NCI-H1105 (cell line): ENCODE measurements at places on chromosomes 5 and 9.
A peak's percentile ranks its signal among the peaks of the same experiment; 100 is the strongest.

- peak; percentile 0 for DNase-seq
These were observed 176.4 kb upstream of the CHD1 start for GRCh38 chr5:99105216-99105615.

- no peak for DNase-seq
These were observed 340.0 kb downstream of the GABRG2 start for GRCh38 chr5:162407614-162408013.

GRCh38 chr5:39898731-39899130 is 474.0 kb upstream of the DAB2 start:
- DNase-seq = no peak

DNA sequence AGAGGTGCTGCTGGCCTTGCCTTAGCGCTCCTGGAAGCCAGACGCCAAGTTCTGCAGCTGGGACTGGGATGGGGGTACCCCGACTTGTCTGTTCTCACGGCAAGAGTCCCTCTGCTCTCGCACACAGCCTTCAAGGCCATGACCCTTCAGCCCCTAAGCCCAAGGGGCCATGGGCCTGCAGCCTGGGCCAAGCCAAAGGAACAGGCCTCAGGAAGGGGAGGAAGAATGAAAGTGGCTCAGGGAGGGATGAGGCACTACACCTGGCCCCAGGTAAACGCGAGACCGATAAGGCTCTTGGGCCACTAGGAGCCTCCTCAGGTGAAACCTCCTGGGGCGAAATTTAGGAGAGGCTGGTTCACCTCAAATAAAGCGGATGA is 3.9 kb downstream of the EBF1 start:
- no peak for DNase-seq

DNA sequence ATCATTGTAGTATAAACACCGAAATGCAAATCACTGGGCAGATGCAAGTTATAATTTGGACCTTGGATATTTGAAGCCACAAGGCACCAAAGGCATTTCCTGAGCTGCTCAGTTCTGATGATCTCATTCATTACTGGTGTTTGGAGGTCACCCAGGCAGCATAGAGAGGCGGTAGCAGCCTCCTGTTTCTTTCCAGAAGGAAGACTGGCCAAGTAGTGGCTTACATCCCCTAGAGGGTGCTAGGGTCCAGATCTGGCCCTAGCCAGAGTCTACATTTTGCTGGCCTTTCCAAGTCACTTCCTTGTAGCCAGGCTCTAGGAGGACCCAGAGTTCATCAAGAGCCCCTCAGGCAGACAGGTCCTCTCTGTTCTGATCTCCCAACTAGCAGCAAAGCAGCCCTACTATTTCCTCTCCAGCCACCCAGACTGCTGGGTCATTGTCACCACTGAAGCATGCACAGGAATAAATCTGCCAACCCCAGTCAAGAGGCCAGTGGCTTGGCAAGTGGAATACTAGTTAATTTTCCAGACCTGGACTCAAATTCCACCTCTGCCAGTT is 33.4 kb upstream of the TTC1 start:
- no peak for DNase-seq

DNA sequence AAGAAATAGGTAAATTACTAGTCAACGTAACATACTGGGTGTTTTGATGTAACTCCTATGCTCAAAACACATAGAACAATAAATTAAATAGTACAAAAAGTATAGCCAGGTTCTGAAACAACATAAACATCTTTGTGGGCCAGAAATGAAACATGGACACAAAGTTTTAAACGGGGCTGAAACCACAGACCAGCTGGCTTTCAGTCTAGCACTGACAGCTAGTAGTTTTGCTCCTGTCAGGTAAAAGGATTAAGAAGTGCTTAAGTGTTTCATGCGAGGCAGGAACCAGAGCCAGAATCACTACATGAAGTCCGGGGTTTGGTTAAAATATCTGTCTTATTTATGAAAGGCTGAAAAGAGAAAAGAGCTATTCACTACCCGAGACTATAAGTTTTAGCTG is 19.5 kb downstream of the DCAF10 start:
- DNase-seq = no peak

GRCh38 chr5:132767150-132767549 is 9.9 kb downstream of the SEPTIN8 start:
- DNase-seq = no peak

DNA sequence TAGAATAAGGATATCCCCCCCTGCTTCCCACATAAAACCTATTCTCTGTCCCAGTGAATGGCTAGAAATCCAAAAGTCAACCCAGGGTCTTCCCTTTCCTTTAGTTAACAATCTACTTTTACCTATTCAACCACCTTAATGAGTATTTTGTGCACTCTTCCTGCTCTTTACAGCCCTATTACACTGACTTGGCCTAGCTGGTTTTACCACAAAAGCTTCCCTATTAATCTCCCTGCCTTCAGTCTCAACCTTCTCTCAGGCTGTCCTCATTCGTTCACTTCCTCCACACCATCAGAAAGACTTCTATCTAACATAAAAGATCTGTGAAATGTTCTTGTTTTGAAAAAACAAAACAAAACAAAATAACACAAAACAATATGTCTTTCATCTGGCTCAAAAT is 16.2 kb downstream of the CTNNAL1 start:
- DNase-seq = no peak

DNA sequence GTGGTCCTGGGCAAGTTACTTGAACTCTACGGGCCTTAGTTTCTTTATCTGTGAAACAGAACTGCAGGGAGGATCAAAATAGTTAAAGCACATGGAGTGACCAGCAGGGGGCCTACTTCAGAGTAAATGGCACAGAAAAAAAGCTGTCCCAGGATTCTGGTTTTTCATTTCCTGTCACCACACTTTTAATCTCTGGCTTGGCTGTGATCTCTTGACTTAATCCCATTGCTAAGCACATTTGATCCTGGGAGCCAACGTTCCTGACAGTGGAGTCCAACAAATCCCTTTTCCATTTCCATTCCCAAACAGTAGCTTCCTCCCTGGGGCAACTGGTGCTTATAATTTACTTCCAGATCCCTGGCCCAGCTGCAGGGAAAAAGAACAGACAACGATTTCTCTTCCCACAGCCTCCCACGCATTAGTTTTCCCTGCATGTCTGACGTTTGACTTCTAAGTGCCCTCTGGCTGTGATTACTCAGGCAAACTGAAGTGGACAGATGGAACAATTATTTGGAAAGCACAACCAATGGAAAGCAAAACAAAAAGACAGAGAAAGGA is 136.5 kb upstream of the STK32A start:
- DNase-seq = peak; percentile 37

DNA sequence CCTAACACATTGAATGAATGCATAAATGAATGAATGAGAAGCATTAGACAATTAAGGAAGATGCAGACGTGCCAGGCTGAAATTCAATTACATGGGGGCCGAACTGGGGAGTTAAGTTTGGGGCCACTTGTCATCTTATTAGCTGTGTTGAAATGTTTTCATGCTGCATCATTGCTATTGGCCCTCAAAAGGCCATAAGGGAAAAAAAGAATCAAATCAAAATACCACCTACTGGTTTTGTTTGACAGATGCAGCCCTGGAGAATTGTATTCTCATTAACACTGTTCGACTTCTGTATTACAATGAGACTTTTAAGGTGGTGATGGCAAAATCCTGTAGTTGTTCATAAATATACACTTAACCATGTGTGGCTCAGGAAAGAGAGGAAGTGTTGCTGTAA is 38.4 kb downstream of the UBE2QL1 start:
- DNase-seq = no peak

DNA sequence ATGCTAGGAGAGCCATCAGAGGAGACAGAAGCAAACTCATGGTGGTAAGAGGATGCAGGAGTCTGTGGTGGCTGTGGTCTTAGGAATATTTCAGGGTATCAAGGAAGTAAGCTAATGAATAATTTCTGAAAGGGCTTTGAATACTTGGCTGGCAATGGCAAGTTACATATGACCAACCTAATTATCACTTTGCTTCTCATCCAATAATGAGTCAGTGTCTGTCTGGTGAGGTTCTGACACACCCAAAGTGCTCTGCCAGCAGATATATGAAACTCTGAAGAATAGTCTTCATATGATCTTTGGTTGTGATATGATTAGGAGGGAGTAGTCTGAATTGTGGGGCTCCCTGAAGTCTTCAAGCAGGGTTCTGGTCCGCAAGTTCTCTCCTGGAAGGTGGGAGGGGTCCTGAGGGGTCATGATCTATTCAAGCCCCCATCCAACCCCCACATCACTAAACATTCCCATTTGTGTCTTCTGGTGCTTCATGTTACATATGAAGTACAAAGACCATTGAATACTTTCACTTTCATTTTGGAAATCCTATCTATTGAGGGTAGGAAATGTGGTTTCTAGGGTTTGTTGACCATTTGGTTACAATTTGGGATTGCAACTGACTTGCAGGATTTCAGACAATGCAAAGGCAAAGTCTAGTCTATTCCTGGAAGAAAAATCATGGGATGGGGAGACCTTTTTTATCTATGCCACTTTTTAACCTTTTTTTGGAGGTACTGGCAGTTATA is 199.9 kb upstream of the CDKN2B start:
- no peak for DNase-seq

DNA sequence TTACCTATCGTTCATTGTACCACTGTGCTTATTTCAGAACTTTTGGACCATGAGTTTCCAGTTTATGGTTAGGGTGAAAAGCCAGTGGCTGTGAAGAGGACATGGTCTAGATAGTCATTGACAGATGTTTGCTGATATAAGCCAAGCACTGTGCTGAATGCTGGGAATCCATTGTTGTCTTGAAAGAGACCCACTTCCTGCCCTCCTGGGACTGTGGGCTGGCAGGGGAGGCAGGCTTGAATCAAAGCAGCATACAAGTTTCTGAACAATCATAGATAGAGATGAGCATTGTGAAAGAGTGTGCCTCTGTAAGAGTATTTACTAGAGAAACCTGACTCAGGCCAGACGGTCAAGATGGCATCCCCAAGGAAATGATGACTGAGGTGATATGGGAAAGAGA is 73.4 kb downstream of the NMUR2 start:
- no peak for DNase-seq

DNA sequence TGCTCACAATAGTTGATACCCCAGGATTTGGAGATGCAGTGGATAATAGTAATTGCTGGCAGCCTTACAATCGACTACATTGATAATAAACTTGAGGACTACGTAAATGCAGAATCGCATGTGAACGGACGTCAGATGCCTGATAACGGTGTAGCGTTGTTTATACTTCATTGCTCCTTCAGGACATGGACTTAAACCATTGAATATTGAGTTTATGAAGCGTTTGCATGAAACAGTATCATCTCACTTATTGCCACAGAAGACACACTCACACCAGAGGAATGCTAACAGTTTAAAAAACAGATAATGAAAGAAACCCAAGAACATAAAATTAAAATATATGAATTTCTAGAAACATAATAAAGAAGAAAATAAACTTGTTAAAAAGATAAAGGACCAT is 101.6 kb downstream of the GABBR2 start:
- no peak for DNase-seq

GRCh38 chr9:91485006-91485405 is 61.4 kb upstream of the NFIL3 start:
- DNase-seq = no peak

DNA sequence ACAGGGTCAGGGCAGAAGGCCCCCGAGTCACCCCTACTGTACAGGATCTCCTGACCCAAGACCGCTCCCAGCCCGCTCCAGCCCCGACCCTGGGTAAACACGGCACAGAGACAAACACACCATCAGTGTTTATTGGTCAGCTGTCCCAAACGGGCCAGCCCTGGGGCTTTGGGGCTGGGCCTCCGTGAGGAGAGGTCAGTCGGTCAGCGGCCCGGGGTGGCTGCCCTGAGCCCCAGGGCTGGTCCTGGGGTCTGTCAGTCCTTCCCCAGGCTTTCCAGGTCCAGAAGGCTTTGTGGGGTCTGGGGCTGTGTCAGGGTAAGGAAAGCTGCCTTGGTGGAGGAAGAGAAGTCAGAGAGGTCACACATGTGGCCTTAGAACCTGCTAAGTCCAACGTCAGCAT is 2.7 kb downstream of the DPM2 start:
- DNase-seq = no peak

DNA sequence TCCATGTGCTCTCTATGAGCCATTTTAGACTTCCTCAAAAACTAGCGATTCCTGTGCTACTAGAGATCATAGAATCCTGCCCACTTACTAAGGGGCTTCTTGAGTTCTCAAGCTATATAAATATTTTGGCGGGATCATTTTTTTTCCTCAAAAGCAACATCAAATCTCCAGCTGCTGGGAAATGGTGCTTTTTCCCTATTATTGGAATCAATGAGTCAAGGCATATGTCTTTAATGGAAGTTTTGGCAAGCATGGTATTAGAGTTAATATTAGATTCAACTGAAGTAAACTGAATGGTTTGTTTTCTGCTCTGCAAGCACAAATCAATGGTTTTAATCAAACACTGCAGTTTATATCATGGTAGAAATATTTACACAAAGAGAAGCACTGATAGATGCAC is 369.9 kb upstream of the PTGER4 start:
- no peak for DNase-seq

- peak; percentile 20 for DNase-seq
These were observed 105.0 kb downstream of the PLPP1 start for GRCh38 chr5:55429613-55430253.

- DNase-seq = no peak
These were observed 53.0 kb upstream of the NRARP start for GRCh38 chr9:137354845-137355760.

DNA sequence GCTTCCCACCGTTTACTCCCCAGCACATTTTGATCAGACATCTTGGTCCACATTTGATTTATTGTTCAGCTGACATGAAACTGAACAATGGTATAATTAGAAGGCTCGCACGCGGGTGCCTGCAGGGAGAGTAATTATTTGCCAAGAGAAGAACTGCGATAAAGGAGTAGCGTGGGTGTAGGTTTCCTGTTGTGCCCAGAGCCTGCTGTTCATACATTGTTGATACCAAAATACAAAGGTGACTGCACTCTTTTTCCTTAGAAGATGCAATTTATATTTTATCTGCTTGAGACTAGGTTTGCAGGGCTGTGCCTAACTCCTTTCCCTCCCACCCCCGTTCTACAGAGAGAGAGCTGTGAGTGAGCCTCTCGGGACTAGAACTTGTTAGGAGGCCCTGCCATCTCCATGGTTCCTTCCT is 241.8 kb upstream of the MSX2 start:
- peak; percentile 50 for DNase-seq

DNA sequence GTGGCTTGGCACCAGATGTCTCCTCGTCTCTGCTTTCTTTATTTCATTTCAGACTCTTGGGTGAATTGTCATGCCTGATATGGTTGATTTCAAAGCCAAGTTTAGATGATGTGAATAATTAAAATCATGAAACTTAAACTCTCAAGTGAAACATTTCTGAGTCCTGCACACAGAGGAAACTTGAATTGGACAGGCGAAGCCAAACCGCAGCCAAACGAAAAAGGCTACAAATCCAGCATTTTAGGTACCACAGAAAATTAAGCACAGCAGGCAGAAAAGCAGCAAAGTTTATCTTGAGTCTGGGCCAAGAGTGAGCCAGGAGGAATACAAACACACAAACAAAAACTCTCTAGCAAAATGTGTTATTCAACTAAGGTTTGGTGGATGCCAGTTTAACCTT is 659.8 kb upstream of the KLF4 start:
- DNase-seq = no peak

GRCh38 chr5:39062530-39062929 is 11.7 kb downstream of the RICTOR start:
- no peak for DNase-seq

- no peak for DNase-seq
These were observed 8.0 kb upstream of the CAST start for GRCh38 chr5:96654209-96654608.

- DNase-seq = no peak
These were observed 9.5 kb upstream of the GLDC start for GRCh38 chr9:6655036-6655435.
